ENCODE measurements at places on chromosomes 2 and 18.

DNA sequence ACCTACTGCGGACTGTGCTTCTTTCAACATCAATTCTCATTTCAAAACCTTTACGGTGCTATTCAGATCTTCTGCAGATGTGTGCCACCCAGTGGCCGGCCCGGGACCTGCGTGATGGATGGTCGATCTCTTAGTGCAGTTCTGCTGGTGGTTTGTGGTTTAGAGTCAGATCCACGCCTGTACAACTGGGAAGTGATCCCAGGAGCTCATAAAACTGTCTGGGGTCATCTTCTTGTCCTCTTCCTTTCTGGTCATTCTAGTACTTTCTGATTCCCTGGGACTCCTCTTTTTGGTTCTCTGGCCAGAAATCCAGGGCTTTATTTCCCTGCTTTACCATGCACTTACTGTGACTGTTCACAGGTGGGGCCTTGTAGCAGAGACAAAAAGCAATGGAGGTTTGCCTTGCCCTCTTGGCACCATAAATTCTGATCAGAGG lies 15.8 kb upstream of the SELENOI start:
- DNase-seq = peak; percentile 47

DNA sequence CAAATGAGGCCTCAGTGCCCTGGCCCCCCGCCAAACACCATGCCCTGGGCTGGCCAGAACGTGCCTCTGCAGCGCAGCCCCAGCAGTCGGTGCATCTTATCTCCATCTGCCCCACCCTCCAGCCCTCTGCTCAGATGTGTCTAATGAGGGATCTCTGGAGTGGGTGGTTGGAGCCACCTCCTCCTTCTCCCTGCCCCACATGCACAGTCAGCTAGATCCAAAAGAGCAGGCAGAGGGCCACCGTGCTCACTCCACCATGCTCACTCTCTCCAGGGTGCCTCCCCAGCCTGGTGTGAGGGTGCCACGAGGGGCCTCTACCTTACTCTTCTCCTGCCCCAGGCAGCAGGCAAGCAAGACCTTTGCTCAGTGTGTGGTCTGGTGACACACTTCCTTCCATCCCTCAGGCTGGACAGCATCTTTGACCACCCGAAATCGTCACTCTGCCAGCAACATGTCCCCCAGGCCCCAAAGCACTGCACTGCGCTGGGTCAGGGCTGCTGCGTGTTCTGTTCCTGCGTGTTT lies 266.1 kb upstream of the HDAC4 start:
- no peak for DNase-seq

- no peak for DNase-seq
These were observed 3.0 kb downstream of the GPR55 start for GRCh38 chr2:230921806-230922595.

GRCh38 chr2:223488814-223489213 lies 113.3 kb downstream of the SCG2 start:
- DNase-seq = no peak

GRCh38 chr2:152475982-152476381 lies 141.0 kb downstream of the FMNL2 start:
- no peak for DNase-seq

DNA sequence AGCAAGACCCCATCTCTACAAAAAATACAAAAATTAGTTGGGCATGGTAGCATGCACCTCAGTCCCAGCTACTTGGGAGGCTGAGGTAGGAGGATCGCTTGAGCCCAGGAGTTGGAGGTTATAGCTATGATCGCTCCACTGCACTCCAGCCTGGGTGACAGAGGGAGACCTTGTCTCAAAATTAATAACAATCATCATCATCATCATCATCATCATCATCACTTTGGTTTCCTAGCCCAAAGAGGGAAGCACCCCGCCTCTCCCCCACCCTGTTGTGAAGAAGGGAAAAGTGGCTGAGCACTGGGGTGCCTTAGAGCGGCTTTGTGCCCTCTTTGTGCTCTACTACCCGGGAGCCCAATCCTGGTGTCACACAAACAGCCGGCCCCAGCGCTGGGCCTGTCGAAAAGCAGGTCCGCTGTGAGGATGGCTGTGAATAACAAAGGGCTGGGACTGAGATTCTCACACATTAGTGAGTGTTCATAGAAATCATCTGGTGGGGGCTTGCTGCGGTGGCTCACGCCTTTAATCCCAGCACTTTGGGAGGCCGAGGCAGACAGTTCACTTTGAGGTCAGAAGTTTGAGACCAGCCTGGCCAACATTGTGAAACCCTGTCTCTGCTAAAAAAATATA lies 42.6 kb upstream of the ASXL2 start:
- no peak for DNase-seq

DNA sequence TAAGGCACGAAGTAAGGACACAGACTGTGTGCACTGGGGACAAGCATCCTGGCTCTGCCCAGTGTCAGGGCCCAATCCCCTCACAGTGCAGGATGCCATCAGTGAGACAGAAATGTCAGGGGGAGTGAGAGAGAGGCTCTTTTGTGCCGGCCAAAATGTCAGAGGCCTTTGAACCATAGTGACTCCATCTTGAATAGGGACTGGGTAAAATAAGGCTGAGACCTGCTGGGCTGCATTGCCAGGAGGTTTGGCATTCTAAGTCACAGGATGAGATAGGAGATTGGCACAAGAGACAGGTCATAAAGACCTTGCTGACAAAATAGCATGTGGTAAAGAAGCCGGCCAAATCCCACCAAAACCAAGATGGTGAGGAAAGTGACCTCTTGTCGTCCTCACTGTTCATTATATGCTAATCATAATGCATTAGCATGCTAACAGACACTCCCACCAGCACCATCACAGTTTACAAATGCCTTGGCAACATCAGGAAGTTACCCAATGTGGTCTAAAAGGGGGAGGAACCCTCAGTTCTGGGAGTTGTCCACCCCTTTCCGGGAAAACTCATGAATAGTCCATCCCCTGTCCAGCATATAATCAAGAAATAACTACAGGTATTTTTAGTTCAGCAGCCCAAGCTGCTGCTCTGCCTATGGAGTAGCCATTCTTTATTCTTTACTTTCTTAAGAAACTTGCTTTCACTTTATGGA lies 337.4 kb downstream of the LPIN1 start:
- no peak for DNase-seq

DNA sequence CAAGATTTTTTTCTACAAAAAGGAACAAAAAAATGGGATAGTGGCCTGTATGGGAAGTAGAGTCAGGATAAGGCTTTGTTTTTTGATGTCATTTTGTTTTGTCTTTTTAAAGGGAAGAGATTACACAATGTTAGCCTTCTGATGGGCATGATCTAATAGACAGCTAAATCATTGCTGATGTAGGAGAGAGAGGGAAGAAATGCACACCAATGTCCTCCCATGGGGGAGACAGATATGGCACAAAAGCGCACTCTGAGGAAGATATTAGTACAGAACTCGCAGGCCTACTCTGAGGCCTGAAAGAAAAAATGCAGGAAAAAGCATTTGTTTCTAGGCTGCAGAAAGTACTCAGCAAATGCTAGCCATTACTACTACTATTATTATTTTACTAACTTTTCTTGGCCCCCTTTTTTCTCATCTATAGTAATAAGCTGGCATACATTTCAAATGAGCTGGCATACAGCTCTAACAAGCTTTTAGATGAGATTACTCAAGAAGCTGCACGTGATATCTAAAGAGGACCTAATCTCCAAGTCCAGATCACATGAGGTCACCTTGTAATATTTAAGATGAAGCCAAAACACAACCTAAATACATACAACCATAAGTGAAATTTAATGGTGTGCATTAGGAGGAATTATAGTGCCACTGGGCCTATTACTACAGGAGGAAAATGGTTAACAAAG lies 269.4 kb upstream of the TANK start:
- no peak for DNase-seq

DNA sequence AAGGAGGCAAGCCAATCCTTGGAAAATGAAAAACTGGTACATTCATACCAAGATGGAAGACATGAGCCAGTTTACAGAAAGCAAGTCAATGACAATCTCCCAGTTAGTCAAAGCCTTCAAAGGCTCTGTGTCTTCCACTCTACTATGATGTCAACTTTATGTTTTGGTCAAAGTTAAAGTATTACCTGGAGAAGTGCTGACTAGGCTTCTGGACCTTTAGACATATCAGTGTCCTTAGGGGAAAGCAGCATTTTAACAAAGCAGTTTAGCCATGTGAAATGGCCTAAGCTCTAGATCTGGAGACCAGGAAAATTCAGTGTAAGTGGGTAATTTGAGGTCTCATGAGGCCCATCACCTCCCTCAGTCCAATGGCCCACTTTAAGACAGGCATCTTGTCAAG lies 30.8 kb downstream of the AAK1 start:
- no peak for DNase-seq

DNA sequence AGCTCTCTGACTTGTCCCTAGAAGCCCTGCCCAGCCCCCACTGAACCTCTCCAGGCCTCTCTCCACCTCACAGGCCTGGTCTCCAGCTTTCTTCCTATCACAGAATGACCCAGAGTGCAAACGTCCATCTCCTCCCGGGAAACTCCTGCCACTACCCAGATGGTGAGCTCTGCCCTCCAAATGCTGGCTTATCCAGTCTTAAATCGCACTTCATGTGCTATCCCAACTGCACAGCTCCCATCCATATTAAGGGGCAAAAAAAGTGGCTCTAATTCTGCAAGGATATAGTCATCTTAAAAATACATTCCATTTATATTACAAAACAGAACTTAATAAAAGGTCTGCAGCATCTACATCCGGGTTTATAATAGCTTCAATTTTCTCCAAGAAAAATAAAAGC lies 70.8 kb upstream of the CDC42EP3 start:
- DNase-seq = no peak

DNA sequence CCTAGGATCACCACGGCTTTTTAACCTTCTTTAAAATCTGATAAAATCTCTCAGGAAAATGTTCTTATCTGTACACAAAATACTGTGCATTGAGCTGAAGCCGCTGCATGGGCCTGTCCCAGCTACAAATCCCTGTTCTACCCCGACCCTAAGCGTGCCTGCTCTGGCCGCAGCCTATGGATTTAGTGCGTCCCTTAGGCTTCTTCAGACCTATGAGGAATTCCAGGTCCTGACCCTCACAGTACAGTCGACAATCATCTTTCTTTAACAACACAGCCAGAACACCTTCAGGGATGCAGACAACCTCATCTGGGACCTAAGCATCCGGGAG lies 477 bp upstream of the WDCP start:
- DNase-seq = no peak

GRCh38 chr2:18238209-18238608 lies 322.2 kb downstream of the RDH14 start:
- DNase-seq = no peak

- DNase-seq = no peak
These were observed 1070.3 kb upstream of the CELF4 start for GRCh38 chr18:38635709-38636430.

- no peak for DNase-seq
These were observed 67.0 kb downstream of the ZEB2 start for GRCh38 chr2:144452989-144453336.

GRCh38 chr2:37080266-37080665 lies 3.9 kb downstream of the HEATR5B start:
- no peak for DNase-seq

- DNase-seq = no peak
These were observed 95.4 kb upstream of the ZNF532 start for GRCh38 chr18:58769321-58769720.

DNA sequence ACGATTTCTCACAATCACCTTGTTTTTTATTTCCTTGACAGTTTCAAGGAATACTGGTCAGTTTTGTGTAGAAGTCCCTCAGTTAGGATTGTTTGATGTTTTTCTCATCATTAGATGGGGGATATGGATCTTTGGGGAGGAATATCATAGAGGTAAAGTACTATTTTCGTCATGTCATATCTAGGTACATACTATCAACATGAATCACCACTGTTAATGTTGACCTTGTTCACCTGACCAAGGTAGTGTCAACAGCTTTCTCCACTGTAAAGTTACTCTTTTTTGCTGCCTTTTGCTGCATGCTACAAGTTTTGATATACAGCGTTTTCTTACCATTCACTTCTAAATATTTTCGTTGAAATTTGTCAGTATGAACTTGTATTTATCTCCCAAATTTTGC lies 32.7 kb downstream of the NLRC4 start:
- no peak for DNase-seq

GRCh38 chr2:127397568-127398238 lies 9.9 kb upstream of the MAP3K2 start:
- no peak for DNase-seq

DNA sequence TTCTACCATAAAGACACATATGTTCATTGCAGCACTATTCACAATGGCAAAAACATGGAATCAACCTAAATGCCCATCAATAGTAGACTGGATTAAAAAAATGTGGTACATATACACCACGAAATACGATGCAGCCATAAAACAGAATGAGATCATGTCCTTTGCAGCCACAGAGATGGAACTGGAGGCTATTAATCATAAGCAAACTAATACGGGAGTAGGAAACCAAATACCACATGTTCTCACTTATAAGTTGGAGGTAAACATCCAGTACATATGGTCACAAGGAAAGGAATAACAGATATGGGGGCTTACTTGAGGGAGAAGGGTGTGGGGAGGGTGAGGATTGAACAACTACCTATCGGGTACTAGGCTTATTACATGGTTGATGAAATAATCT lies 7.7 kb downstream of the HMSD start:
- no peak for DNase-seq

GRCh38 chr2:7639476-7639875 lies 722.3 kb downstream of the RNF144A start:
- peak; percentile 4 for DNase-seq

- no peak for DNase-seq
These were observed 825.1 kb downstream of the SLC4A3 start for GRCh38 chr2:220452561-220452960.

GRCh38 chr2:45458909-45459563 lies 152.0 kb downstream of the SRBD1 start:
- DNase-seq = no peak

DNA sequence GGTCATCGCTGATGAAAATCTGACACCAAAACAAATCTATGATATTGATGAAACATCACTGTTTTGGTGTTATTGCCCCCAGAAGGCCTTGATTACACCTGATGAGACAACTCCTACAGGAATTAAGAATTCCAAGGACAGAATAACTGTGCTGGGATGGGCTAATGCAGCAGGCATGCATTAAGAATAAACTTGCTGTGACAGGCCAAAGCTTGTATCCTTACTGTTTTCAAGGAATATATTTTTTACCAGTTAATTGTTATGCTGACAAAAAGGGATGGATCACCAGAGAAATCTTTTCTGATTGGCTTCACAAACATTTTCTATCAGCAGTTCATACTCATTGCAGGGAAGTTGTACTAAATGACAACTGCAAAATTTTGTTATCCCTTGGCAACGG lies 278.2 kb downstream of the IKZF2 start:
- no peak for DNase-seq
